ENCODE measurements at places on chromosomes 5 and 9.

GRCh38 chr9:89438194-89438593, 59.7 kb downstream of the SEMA4D start:
- no peak for DNase-seq

DNA sequence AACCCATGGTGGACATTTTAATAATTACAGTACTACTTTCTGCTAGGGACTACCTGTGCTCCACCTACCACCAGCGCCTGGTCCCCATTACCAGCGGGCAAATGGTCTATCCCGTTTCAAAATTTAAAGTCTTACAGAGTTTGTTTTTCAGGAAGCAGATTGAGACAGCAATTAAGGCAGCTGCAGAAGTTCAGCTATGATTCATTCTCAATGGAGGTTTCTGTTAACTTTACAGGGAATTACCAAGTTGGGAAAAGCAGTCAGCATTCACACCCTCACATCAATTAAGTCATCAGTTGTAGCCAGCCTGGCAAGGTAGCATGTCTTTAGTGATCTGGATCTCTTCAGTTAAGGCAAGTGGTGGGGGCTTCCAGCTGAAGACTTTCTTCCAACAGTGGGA, 410.6 kb upstream of the DAB2 start:
- DNase-seq, result no peak

DNA sequence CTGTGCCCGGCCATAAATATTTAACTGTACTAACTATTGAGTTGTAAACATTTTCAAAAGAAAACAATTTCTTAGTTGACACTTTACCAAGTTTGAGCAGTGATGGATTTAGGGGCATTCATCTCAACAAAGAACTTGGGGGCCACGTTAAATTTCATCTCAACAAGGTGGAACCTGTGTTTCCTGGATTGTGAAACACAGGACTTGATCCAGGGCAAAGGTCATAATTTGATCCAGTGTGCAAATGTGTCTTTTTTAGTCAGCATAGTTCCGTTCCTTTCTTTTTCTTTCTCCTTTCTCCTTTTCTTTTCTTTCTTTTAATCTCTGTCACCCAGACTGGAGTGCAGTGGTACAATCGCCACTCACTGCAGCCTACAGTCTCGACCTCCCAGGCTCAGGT, 3.1 kb downstream of the GFRA3 start:
- no peak for DNase-seq

DNA sequence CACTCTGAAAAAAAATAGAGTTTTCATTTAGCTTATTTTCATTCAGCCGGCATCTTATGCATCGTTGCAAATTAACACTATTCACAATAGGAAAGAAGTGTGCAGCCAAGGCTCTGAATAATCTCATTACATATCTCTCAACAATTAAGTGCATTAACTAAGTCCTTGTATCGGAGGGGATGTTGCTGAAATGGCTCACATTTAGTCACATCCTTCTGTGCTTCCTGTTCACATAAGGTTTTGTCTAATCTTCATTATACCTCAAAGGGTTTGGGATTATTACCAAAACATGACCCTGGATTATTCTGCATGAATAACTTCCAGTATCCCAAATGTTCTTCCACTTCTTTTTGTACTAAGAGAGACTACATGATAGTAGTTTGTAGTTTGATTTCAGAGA, 278.0 kb upstream of the GRIA1 start:
- no peak for DNase-seq

DNA sequence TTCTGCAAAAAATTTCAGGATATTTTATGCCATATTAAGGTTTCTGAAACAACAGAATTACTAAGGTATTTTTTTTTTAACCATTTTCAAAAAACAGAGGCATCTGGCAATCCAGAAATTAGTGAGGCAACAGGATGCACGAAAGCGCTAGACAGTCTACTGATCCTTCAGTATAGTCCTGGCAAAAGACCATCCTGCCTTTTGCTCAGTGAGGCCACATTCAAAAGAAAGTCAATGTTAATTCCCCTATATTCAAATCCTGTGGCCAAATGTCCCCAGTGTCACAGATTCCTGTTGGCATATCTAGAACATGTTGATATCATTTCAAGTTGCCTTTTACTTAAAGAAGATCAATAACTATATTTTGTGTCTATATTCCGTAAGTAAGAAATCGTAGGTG, 13.1 kb upstream of the NFIB start:
- no peak for DNase-seq

DNA sequence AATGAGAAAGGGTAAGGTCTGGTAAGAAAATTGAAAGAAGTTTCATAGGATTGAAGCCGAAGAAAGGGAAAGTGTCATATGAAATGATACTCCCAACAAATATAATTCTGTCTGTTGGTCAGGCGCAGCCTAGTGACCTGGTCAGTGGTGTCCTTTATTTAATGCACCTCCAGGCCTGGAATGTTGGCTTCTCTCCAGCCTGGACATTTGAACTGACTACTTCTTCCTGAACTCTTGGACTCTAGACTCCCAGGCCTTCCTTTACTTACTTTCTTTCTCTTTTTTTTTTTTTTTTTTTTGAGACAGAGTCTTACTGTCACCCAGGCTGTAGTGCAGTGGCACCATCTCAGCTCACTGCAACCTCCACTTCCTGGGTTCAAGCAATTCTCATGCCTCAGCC, 1381.5 kb upstream of the WWC1 start:
- DNase-seq, result no peak

- DNase-seq, result no peak
Measured at GRCh38 chr9:125472926-125473701, 211.5 kb downstream of the GAPVD1 start.

GRCh38 chr9:72537671-72538070, 16.3 kb downstream of the TMC1 start:
- DNase-seq, result no peak

DNA sequence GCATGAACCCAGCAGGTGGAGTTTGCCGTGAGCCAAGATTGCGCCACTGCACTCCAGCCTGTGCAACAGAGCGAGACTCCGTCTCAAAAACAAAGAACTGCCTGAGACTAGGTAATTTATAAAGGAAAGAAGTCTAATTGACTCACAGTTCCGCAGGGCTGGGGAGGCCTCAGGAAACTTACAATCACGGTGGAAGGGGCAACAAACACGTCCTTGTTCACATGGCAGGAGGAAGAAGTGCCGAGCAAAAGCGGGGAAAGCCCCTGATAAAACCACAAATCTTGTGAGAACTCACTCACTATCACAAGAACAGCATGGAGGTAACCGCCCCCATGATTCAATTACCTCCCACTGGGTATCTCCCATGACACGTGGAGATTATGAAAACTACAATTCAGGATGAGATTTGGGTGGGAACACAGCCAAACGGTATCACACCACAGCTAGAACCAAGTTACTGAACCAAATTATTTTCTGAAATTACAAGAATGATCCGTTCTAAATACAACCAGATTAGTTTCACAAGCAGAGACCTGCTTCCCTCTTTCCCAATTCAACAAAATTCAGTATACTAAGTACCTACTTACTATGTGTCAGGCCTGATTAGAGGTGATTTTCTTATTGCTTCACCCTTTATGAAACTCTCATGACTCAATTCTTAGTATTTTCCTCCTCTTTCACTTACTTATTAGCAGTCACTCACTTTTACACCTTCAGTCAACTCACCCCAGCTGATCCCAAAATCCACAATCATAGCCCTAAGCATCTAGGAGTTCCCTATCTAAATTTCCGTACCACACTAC, 8.4 kb downstream of the UBTD2 start:
- DNase-seq, result no peak

DNA sequence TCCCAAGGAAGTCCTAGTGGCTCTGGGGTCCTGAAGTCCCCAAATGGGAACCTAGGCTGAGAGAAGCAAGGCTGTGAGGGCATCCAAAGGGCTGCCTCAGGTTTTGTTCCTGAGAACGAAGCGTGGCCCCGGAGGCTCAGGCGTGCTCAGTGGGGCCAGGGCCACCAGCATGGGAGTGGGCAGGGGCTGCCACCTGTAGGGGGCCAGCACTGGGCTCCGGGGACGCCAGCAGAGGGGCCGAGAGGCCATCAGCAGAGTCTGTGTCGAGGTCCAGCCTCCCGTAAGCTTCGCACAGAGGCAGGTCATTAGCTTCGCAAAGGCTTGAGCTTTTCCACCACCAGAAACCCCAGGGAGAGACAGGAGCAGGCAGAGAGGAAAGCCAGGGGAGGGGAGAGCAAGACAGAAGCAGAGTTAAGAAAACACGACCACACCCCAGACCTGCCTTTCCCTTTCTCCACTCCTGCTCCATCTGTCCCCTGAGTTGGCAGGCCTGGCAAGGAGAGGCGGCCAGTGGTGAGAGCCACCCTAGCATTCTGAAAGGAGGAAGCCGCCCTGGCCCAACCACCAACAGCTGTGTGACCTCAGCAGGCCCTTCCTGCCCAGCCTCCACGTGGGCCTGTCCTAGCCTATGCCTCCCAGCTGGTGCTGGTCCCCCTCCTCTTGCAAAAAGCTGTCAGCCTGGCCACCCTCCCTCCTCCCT, 5.5 kb upstream of the SURF6 start:
- no peak for DNase-seq

GRCh38 chr9:6498982-6499381, 86.0 kb downstream of the UHRF2 start:
- no peak for DNase-seq

DNA sequence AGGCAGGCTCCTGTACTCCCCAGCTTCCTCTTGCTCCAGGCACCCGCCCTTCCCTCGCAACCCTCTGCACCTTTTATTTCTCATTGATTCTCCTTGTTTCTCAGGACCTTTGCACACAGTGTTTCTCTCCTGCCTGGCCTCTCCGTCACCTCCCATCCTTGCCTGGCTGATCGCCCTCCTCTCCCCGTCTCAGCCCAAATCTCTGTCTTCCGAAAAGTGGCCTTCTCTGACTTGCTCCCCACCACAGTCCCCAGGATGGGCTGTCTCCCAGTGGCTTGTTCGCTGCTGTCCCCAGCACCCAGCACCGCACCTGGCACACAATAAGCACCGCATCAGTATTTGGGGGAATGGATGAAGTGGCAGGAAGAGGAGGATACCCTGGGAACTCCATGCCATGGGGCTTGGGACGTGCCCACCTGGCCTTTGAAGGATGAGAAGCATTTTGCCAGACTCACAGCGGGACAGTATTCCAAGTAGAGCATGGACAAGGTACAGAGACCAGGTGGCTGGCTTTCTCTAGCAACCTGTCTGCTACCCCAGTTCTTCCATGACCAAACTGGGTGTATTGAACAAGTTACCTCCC, 62.5 kb downstream of the LMX1B start:
- peak; percentile 75 for DNase-seq

DNA sequence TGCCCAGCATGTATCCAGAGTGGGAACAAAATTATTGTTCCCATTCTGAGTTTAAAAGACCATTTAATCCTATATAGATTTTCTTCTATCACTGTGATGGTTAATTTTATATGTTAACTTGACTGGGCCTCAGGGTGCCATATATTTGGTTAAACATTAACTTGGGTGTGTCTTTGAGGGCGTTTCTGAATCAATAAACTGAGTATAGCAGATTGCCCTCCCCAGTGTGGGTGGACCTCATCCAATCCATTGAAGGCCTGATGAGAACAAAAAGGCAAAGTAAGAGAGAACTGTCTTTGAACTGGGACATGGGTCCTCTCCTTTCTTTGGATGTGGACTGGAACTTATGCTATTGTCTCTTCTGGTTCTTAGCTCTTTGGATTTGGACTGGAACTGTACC, 17.3 kb downstream of the RIOK2 start:
- no peak for DNase-seq

- no peak for DNase-seq
Measured at GRCh38 chr9:38675211-38675610, 44.7 kb downstream of the FAM240B start.

GRCh38 chr9:33162721-33163311, 4.3 kb downstream of the B4GALT1 start:
- DNase-seq, result no peak

DNA sequence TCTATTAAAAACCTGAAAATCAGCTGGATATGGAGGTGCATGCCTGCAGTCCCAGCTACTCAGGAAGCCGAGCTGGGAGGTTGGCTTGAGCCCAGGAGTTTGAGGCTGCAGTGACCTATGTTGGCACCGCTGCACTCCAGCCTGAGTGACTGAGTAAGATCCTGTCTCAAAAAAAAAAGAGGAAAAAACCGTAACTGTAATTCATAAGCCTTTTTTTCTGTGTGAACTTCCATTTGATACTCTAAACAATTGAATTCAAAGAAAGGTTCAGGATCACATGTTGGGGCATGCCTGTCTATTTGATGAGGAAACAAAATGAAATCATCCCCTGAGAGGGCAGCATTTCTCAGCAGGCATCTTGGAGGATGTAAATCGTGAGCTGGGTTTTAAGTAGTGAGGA, 38.8 kb downstream of the ITGA2 start:
- DNase-seq, result no peak

DNA sequence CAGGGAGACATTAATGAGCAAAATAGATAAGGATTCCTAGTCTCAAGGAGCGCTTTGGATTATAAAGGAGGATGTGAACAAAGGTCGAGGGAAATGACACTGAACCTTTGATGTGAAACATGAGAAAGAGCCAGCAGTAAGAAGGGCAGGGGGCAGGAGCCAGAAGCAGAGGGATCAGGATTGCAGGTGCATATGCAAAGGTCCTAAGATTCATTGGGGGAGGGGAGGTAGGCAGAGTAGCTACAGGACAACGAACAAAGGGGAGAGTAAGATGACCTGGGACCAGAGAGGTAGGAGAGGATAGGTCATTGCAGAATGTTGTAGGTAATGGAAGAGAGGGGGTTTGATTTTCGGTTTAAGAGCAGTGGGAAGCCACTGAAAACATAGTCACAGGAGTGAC, 129.2 kb upstream of the TRPM3 start:
- DNase-seq, result peak; percentile 52

DNA sequence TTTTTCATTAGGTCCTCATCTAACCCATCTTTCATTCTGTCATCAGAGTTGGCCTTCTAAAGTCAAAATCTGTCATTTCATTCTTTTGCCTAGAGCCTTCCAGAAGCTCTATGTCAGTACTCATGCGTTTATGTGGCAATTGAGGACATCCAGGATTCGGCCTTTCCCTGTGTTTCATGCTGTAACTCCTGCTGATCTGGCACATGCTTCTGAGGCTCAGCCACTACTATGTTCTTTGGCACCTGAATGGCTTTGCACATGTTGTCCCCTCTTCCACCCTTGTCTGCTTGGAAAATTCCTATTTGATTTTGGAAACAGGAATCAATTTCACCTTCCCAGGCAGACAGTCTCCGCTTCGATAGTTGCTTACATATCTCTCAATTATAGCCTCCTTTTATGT, 84.9 kb downstream of the GDNF start:
- DNase-seq, result no peak

DNA sequence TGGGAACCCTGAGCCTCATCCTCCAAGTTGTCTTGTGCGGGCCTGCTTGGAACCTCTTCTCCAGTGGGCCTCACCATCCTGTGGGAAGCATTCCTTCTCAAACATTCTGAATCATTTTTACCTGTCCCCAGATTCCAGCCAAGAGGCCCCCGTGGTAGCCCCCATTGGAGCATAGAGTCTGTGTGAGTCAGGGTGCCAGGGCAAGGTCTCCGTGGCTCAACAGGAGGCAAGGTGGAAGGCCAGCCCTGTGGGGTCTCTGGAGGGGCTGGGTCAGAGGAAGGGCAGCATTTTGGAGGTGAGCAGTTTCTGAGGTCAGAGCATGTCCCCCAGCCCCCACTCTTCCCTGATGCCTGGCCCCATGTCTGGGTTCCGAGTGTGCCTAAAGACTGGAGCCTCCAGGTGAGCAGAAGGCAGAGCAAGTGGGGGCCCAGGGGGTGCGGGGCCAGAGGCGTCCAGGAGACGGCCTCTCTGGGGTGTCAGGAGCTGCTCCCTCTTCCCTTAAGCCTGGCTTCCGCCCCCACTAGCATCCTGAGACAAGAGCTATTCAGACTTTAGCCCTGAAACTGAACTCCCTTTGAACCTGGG, 2.1 kb downstream of the CACNA1B start:
- DNase-seq, result no peak
